ENCODE measurements at places on chromosomes 7 and 10. TPM values are rescaled to one million over a fixed set of nuclear protein-coding genes. Genes with fewer than 3 reads are reported as not detected.

The ELMO1 gene
- polyA plus RNA-seq: 12.2 TPM

The AP1S1 gene
- 69.5 TPM for polyA plus RNA-seq

The ASIC3 gene
- 1.4 TPM for polyA plus RNA-seq

The ACHE gene
- polyA plus RNA-seq: 4.8 TPM

The HHEX gene
- polyA plus RNA-seq: 7.8 TPM

The TUBB8 gene
- 0.41 TPM for polyA plus RNA-seq

The ACSL5 gene
- 5.1 TPM for polyA plus RNA-seq

The RNF32 gene
- 2.7 TPM for polyA plus RNA-seq

The SPDYE16 gene
- polyA plus RNA-seq: 4.4 TPM

The BTBD16 gene
- 0.45 TPM for polyA plus RNA-seq

The CALHM1 gene
- polyA plus RNA-seq: 0.12 TPM

The ST8SIA6 gene
- polyA plus RNA-seq: 1.2 TPM

The RELN gene
- polyA plus RNA-seq: 17.1 TPM

DNA sequence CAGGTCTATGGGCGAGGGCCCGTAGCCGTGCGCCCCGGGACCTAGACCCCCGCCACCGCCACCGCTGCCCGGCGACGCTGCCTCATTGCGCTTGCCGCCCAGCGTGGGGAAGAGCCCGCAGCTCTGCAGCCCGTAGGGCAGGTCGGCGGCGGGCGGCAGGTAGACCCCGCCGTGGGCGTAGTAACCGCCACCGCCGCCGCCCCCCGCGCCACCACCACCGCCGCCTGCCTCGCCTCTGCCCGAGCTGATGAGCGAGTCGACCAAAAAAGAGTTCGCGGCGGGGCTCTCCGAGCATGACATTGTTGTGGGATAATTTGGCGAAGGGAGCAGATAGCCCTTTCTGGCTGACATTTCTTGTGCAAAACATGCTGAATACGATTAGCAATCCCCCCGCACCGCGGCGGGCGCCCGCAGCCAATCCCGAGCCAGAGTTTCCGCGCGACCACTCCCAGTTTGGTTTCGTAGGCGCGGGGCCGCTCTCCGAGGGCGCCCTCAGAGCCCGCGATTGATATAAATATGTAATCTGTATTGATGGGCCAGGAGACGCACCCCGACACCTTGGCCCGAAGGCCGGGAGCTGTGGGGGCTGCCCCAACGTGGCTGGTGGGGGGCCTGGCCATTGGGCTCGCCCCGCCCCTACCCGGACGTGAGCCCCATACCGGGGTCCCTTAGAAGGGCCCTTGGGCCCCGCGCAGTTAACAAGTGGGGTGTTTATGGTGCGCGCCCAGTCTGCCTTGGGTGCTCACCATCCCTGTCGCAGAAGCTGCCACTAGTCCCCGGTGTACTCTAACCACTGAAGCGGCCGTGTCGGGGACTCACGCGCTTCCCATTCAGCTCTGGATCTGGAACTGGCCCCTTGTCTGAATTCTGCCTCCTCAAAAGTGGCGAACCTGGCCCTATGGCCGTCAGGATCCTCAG is at the start of gene HOXA10:
Gene HOXA10 (minus strand): TSS at position 365 of the 918 bp plus-strand sequence. CDS start 14 bp downstream, at position 351.
- no peak for DNase-seq

- no peak for DNase-seq
These were observed 208.6 kb downstream of the ADAM12 start for GRCh38 chr10:126179637-126180036.

GRCh38 chr10:78528749-78529204 is 495.1 kb downstream of the RPS24 start:
- DNase-seq: no peak

GRCh38 chr7:74627661-74628411 is 29.7 kb upstream of the GTF2I start:
- no peak for DNase-seq

DNA sequence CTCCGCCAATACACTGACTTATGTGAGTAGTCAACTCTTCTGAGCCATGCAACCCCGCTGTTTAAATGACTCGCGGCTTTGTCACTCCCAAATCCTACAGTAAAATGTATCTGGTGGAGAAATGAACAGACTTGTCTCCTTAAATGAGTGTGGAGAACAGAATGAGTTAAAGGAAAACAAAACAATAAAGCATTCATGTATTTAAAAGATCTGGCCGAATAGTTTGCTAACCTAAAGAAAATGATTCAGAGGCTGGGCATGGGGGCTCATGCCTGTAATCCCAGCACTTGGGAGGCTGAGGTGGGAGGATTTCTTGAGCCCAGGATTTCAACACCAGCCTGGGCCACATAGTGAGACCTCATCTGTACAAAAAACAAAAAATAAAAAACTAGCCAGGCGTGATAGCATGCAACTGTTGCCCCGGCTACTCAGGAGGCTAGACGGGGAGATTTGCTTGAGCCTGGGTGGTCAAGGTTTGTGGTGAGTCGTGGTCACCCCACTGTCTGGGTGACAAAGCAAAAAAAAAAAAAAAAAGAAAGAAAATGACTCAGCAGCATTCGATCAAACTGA is 86.5 kb upstream of the PFKP start:
- no peak for DNase-seq

DNA sequence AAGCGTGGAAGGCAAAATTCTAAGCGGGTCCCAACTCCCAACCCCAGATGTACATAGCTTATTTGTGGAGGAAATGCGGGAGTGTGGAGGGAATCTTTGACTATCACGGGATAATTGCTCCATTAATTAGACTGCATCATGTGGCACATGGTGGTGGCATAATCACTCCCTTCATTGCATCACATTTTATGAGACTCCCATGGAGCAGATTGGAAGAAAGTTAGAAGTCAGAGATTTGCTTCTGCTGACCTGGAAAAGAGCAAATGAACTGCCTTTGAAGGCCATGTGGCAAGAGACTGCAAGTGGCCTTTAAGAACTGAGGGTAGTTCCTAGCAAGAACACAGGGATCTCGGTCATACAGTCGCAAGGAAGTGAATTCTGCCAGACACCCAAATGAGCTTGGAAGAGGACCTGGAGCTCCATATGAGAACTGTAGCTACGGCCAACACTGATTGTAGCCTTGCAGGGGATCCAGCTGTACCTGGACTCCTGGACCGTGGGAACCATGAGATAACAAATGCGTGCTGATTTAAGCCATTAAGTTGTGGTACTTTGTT is 37.1 kb upstream of the ITGB1 start:
- DNase-seq: no peak

DNA sequence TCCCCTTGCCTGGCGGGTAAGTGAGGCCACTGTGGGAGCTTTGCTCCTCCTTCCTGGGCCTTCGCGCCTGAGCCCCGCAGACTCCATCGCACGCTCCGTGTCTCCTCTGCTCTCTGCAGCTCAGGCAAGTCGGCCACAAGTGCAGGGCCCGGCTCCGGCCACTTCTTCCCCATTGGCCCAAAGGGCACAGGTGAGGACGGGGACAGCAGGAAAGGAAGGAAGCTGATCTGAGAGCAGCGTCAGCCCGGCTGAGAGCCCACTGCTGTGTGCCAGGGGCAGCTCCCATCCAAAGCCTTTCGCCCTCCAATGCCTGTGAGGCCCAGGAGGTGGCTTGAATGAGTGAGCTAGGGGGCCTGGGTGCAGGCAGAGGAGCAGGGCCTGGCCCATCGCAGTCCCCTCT is 33.7 kb upstream of the RHEB start:
- DNase-seq: no peak

DNA sequence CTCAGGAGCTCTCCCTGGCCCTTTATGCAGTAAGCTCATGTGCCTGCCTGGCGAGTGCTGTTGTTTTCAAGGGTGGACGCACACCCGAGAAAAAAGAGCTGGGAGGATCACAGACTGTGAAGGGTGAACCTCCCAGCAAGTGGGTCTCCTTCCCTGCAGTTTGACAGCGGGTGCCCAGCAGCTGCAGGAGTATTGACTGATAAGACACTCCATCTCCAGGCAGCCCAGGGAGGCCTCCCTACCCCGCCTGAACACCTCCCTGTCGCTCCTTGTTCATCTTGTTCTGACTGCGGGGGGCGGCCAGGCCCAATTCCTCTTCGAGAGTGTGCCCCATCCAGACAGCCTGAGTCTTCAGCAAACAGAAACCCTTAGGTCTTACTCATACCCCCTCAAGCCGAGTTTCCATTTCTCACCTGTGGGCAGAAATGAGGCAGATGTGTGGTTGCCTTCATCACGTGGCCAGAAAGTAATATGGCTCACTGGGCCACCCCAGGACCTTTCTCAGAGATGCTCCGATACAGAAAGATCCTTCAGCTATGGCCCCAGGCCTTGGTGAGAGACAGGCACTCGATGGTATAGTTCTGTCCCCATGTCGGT is 17.2 kb downstream of the MDH2 start:
- no peak for DNase-seq

DNA sequence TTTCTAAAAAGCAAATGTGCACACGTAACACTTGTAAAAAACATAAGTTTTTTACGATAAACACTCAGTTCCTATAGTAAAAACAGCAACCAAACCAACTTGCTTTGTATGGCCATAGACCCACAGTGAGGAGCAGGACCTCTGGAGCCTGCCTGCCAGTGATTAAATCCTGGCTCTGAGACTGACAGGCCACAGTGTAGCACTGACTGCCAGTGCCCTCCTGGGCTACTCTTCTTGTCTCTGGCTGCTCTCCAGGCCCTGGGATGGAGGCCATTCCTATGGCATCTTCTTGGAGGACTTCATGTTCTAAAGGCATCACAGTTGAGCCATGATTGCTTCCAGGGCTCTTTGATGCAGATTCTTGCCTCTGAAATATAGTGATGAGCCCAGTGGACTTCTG is 22.7 kb upstream of the TMEM254 start:
- no peak for DNase-seq

DNA sequence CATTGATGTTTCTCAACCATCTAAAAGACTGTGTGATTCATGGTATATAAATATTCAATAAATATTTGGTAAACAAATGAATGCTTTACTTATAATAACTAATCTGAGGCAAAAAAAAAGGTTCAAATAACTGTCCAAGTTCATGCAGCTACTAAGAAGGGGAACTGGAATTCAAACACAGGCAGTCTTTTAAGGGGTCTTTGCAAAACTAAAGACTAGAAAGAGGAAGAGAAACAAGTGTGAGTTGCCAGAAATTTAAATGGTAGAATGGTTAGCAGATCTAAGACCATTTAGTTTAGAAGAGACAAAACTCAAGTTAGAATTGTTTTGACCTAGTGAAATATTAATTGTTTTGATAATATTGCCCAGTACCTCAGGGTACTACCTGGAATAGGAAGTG is 642.0 kb upstream of the LRRN3 start:
- no peak for DNase-seq

GRCh38 chr7:6608794-6609193 is 6.6 kb upstream of the ZNF853 start:
- DNase-seq: no peak

GRCh38 chr7:134649226-134649775 is 2.6 kb downstream of the BPGM start:
- no peak for DNase-seq

DNA sequence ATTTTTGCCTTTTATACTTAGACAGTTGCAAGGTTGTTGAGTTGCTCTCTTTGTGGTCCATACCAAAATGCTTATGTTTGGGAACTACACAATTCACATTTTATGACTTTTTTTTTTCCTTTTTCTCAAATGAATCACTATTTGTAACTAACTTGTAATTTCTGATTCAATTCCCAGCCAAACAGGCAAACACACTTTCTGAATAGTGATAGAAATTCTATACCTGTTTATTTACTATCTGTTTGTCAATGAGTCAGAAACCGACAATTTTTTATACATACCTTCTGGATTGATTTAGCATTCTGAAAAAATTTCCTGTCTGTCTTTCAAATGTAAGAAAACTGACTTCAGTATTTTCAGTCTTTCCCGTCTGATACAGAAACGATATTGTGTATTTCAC is 69.1 kb downstream of the MBL2 start:
- DNase-seq: no peak

- DNase-seq: no peak
These were observed 55.9 kb downstream of the SVOPL start for GRCh38 chr7:138645284-138645683.

- DNase-seq: no peak
These were observed 115.8 kb upstream of the CARD11 start for GRCh38 chr7:3159445-3159844.

DNA sequence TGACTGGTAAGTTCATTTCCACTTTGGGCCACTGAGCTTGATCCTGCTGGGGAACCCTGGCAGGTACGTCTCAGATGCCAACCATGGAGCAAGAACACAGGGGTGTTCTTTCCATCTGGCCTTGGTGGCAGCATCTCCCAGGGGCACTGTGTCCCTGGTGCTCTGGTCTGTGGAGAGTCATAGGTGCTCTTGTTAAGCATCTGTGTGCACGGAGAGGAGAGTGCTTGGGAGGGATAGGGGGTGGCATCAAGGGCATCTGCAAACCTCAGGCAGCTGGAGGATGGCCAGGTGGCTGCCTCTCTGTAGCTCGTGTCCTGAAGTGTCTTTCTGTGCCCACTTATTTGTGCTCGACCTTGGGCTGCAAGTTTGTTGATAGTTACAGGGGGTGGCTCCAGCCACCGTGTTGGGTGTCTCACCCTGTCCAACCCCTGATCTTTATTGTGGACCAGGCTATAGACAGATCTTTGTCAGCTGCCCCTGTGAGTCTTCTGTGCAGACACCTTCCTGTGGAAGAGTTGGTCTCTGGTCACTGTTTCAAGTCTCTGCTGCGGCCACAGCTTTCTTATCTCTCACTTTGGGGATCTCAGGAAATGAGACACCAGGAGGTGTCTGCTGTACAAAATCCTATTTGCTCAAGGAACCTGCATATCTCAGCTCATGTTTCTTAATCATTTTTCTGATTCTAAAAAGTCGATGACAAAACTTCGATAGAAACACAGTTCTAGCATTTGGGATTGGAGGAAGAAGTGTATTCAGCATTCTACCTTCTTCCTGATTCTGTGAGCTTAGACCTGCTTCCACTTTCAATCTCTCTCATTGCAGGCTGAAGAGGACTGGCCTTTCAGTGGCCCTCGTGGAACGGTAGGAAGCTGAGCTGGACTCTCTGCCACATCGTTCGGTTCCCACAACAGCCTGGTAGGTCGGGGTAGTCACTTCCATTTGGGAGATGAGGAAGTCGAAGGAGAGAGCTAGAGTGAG is 17.2 kb upstream of the GIMAP8 start:
- DNase-seq: no peak

GRCh38 chr7:150379441-150380379 is 580 bp downstream of the ZNF775 start:
- no peak for DNase-seq

GRCh38 chr7:158256091-158256816 is 331.4 kb downstream of the PTPRN2 start:
- DNase-seq: no peak

All from left renal cortex interstitium (tissue), 4 donors.